ENCODE measurements at places on chromosomes 1 and 21.

- no peak for DNase-seq
Measured at GRCh38 chr1:116408803-116409720, 36.0 kb downstream of the ATP1A1 start.

- DNase-seq: no peak
Measured at GRCh38 chr1:36572906-36573305, 90.2 kb upstream of the CSF3R start.

GRCh38 chr1:193537266-193538002 is 351.0 kb upstream of the B3GALT2 start:
- DNase-seq: no peak

- DNase-seq: no peak
Measured at GRCh38 chr1:44417351-44418021, 12.4 kb downstream of the RNF220 start.

DNA sequence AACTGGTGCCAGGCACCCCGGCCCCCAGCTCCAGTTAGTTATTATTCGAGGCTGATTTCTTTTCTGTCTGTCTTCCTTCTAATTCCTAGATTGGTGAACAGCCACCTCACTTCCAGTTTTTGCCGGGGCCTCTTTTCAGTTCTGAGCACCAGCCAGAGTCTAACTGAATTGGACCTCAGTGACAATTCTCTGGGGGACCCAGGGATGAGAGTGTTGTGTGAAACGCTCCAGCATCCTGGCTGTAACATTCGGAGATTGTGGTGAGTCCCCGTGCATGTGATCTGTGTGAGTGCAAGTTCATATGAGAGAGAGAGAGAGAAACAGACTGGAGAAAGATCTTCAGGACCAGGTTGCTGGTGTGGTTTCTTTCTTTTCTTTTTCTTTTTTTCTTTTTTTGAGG is 13.5 kb downstream of the NLRP3 start:
- no peak for DNase-seq

DNA sequence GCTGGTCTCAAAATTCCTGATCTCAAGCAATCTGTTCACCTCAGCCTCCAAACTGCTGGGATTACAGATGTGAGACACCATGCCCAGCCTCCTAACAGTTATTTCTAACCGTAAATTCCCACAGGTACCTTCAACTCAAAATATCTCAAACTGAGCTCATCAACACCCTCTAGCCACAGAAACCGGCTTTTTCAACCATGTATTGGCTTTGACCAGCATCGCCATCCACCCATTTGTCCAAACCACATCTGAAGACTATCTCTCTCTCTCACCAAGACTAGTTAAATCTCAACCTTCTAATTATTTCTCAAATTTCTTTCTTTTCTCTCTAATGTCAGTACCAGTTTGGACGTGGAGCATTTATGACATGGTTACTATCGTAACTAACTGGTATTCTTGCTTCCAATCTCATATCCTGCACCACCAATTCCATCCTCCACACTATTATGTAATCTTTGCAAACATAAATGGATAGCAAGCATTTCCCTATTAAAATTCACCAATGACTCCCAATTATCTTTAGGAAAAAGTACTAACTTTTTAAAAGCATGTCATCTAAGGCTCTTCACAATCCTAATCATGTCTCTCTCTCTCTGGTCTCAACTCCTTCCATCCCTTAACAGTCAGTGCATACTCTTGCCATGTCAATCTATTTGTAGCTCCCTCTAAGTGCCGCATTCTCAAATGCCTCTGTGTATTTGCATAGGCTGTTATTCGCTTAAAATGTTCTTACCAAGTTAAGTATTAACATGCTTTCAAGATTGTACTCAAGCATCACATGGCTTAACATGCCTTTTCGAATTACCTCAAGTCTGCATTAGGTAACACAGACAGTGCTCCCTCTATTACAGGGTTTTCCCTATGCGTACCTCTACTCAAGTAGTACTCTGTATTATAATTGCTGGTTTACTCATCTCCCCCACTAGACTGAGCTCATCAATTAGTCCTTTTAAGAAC is 18.1 kb downstream of the RSBN1 start:
- DNase-seq: peak; percentile 90

GRCh38 chr1:208129487-208129886 is 114.7 kb downstream of the PLXNA2 start:
- DNase-seq: no peak

- DNase-seq: no peak
Measured at GRCh38 chr1:904310-904950, 19.3 kb upstream of the SAMD11 start.

GRCh38 chr1:5577255-5578040 is 414.8 kb downstream of the NPHP4 start:
- DNase-seq: no peak

DNA sequence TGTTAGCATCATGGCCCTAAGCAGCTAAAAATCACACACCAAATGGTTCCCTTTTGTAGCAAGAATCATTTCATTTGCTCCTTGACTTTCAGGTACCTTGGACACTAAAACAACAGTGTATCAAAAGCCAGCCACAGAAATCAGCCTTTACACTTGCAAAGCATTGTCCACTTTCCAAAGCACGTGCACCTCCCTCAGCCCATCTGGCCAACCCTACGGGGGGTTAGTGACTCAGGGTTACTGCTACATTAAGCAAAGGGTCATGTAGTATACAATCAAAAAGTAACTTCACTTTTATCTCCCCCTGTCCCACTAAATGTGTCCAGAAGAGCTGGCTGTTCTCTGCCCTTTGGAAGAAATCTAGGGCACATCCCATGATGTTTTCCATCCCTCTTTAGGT is 149.7 kb downstream of the HIVEP3 start:
- DNase-seq: no peak

GRCh38 chr1:205002705-205003104 is 40.3 kb upstream of the CNTN2 start:
- DNase-seq: no peak

- no peak for DNase-seq
Measured at GRCh38 chr1:177934927-177935326, 34.9 kb downstream of the SEC16B start.

GRCh38 chr1:111483166-111483565 is 9.4 kb downstream of the C1orf162 start:
- DNase-seq: no peak
